ENCODE measurements at places on chromosomes 12 and 14. TPM values are rescaled to one million over a fixed set of nuclear protein-coding genes. Genes with fewer than 3 reads are reported as not detected.

Gene SRP54
- 37.6 TPM for total RNA-seq

Gene FZD10
- 5.2 TPM for total RNA-seq

Gene MED13L
- 161 TPM for total RNA-seq

DNA sequence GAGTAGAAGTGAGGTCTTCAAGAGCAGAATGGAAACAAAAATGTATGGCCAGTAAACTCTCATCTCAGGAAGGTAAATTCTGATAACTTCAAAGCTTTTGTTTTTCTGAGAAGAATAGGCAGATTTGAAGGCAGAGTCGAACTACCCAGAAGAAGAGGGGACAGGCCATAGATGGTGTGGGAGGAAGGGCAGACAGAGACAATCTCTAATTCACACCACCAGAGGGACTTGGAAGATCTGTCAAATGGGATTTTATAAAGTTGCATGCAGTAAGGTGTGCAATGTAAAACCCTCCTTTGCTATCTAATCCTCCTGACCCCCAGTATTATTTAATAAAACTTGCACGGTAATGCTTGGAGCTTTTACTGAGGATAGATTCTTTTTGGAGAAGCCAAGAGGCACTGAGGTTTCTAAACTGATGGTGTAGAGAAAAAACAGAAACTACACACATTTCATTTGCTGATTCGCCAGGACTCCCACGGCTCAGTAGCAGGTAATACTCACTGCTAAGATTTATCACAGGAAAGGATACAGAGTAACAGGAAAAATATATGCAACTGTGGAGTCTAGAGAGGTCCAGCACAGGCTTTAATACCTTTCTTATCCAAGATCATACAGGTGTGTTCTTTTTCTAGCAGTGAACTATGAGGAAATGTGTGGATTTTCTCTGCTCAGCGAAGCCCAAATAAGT, 18.3 kb downstream of the SLC38A2 start:
- DNase-seq: no peak

DNA sequence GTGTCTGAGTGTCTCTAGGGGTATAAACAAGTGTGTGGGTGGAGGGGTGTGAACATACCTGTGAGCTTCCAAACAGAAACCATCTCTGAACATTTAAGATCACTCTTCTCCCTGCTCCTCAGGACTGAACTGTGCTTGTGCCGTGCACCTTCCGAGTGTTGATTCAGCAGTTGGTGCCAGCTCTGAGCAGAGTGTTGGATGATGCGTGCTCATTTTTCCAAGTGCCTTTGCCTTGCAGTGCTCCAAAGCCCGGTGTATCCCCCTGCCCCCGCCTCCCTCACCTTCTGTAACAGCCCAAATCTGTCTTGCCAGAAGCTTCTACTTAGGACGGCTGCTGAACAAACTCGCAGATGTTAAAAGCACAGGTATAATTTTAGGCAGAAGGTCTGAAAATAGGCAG, 4.4 kb downstream of the WSCD2 start:
- no peak for DNase-seq

DNA sequence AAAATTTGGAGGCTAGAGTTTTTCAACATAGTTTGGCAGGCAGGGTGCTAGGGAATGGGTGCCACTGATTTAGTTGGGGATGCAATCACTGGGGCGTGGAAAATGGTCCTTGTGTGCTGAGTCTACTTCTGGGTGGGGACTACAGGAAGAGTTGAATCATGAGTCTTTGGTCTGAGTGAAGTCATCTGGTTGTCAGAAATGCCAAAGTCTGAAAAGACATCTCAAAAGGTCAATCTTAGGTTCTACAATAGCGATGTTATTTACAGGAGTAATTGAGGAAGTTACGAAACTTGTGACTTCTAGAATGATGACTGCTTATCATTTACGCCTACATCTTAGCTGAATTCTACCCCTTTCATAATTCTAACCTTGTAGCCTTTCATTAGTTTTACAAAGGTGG, 209.1 kb downstream of the NUBPL start:
- DNase-seq: no peak

- no peak for DNase-seq
These were observed 12.2 kb downstream of the POLR3B start for GRCh38 chr12:106369624-106370346.

GRCh38 chr14:22419620-22420019, 169.4 kb downstream of the DAD1 start:
- no peak for DNase-seq

DNA sequence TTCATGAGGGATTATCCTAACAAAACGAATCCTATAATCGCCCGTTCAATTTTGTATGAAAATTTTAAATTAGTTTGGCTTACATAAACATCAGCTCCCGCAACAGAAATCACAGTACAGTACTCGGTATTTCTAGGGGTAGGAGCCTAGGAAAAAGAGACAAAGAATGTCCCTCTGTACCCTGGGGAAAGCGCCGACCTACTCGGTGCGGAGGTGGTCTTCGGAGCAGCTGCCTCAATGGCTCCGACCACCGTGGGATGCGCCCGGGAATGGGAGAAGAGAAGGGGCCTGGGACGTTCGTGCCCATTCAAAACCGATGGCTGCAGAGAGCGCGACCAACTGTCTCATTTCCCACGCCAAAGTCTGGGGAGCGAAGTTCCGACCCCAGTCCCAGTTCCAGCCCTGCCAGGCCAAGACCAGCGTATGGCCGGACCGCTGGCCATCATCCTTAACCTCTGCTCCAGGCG, 618 bp downstream of the GNPNAT1 start:
- no peak for DNase-seq

Measured in vagina (tissue), 2 donors.